ENCODE measurements at places on chromosomes 2 and 18.

DNA sequence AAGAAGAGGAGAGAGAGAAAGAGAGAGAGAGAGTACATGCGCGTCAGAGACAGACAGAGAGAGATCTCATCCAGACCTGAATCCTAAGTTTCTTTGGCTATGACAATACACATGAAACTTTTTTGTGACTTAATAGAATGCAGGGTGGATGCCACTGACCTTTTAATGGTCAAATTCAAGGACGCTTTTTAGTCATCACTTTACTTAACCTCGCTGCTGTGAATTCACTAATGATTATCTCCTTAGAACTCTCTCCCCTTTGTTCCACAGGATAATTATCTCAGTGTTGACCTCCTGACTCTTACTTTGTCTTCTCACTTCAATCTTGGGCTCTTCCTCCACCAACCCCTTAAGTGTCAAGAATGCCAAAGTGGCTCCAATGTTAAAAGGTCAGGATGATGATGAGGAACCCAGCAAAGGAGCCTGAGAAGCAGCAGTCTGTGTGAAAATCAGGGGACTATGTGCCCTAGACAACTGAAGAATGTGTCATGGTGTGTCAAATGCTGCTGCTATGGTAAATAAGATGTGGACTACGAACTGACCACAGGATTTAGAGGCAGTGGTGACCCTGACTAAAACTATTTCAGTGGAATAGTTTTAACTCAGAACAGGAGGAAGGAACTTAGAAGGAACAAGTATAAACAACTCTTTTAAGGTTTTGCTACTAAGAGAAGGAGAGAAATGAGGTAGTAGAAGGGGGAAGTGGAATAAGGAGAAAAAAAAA lies 382.1 kb downstream of the ZEB2 start:
- DNase-seq, result no peak

DNA sequence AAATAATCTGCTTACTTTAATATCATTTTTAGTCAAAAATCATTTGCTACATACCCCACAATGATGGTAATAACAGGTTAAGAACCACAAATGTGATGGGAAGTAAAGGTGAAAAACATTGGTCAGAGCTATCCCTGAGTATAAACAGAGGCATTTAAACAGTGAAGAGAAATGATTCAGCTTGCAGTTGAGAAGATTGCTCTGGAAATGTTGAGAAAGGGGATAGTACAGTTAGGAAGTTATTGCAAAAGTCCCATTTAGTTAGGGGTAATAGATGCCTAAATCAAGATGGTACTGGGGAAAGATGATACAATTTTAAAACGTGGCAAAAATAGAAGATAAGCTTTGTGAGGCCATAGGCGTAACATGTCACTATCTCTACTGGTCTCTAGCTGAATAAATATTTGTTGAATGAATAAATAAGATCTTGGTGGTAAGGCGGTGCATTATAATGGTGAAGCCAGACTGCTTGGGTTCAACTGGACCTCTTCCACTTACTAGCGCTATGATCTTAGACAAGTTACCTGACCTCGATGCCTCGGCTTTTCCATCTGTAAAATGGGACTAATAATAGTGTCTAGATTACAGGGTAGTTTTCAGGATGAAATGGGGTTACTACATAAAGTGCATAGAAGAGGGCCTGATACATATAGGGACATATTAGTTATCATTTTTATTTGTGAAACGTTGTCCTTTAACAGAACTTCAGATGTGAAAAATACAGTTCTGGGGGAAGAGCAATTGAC lies 2.0 kb upstream of the BZW1 start:
- DNase-seq, result no peak

- no peak for DNase-seq
These were observed 155.6 kb upstream of the NOL4 start for GRCh38 chr18:34380326-34380725.

DNA sequence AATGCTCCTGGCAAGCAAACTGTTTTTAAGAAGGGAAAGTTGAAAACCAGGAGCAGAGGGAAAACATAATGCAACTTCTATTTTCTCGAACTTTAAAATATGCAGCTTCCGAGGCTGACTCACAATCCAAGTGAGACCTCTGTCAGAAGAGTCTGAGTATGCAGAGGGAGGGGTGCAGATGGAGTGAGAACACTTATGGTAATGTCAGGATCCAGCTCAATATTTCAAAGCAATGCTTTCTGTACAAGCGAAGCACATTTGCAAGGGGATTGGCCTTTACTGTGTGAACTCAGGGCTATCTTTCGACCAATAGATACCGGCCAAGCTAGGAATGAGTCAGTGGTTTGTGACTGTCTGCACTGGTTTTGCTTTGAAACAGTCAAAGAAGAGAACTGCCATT lies 242.7 kb downstream of the CNTNAP5 start:
- DNase-seq, result no peak

DNA sequence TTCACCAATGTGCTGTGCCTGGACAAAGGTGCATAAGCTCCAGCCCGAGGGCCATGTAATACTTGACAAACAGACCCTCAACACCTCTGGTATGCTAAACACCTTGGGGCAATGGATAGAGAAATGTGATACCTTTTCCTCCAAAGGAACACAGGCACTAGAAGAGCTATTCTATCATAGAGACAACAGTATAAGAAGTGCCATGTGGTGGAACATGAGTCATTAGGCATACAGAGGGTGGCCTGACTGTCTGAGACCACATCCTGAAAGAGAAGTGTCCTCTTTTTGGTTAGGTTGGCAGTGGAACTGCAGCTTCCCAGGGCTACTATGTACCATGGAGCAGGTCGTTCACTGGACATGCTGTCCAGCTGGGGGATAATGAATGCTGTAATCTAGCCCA lies 153.9 kb downstream of the INSIG2 start:
- no peak for DNase-seq

GRCh38 chr18:74274700-74275099 lies 17.1 kb downstream of the CYB5A start:
- no peak for DNase-seq

- DNase-seq, result no peak
These were observed 31.3 kb downstream of the EXOC6B start for GRCh38 chr2:72794572-72794971.

GRCh38 chr18:48887905-48888772 lies 62.6 kb downstream of the SMAD7 start:
- DNase-seq, result no peak
